ENCODE measurements at places on chromosomes 6 and 20.

DNA sequence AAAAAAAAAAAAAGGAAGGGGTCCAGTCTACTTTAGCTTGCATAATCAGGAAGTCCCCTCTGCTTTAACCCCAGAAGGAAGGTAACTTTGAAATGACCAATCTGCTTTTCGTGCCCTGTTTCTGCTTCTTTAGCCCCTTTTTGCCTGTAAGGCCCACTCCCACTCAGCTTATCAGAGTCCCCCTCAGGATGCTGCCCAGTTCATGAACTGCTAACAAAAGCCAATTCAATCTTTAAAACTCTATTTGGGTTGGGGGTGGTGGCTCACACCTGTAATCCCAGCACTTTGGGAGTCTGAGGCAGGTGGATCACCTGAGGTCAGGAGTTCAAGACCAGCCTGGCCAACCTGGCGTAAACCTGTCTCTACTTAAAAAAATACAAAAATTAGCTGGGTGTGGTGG lies 12.3 kb downstream of the GHRH start:
- DNase-seq = no peak

GRCh38 chr20:47606983-47607613 lies 105.4 kb downstream of the NCOA3 start:
- DNase-seq = peak; percentile 47

- no peak for DNase-seq
Observed at GRCh38 chr20:33600981-33601380, 61.1 kb upstream of the C20orf144 start.

- no peak for DNase-seq
Observed at GRCh38 chr6:90233994-90234393, 62.6 kb downstream of the BACH2 start.

- DNase-seq = peak; percentile 95
Observed at GRCh38 chr6:74137911-74138310, 441.9 kb downstream of the CD109 start.

- no peak for DNase-seq
Observed at GRCh38 chr6:151021896-151022295, 156.4 kb downstream of the MTHFD1L start.

DNA sequence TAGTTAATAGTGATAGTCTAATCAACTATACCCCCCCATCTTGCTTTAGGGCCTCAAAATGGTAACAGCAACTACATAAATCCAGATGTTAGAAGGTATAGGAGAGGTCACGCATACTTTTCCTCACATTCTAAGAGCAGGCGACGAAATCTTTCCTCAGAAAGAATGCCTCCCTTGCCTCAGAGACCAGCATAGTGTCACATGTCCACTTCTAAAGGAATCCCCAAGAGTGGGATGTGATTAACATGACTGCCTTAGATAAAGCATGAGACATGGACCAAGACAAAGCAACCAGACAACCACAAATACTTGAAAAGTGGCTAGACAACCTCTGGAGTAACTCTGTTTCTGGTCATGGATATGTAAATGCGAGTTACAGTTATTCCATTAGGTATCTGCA lies 710.7 kb downstream of the EYS start:
- DNase-seq = no peak

DNA sequence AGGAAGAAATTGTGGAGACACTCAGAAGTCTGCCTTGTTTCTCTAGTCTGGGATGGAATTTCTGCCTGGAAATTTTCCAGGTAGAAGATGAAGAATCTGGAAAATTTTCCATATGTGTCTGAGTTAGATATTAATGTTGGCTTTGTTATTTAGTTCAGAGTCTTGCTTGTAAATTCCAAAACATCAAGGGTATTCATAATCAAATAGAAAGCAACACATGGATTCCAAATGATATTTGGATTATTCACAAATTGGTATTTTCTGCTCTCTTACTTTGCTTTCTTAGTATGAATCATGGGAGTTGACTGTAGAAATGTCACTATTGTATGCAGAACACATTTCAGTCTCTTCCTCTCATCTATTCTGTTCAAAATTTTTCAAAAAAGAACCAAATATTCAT lies 116.0 kb downstream of the GRIK2 start:
- peak; percentile 53 for DNase-seq

GRCh38 chr20:18050628-18051027 lies 7.1 kb downstream of the OVOL2 start:
- DNase-seq = no peak

DNA sequence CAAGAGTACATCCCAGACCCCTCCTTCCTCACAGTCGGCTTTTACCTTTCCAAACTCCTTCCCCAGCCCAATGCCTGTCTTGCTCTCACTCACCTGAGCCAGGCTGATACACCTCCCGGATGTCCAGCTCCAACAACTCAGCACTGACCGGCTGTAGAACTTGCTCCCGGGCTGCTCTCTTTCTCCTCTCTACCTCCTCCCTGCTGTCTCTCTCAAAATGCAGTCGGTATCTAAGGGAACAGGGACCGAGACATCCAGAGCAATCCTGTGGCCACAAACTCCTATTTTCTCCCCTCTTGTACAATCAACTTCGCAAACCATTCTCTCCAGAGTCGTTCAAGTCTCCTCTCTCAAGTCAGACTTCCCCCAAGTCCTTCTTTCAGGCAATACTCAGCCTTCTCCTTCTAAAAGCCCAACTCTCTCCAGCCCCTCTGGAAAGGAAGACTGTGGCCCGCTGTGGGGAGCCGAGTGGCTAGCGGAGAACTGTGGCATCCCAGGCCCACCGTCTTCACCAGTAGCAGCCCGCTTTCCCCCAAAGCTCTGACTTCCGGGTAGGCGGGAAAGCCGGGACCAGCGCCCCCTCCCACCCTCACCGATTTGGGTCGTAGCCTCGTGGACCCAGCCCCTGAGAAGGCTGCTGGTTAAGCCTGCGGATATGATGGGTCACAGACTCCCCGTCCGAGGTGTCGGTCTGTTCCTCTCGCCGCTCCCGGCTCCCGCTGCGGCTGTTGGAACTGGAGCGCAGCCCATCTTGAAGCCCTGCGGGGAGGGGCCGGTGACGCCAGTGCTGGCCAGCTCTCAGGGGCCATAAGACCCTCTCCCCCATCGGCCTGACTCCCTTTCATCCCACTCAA lies 1.1 kb downstream of the GNL1 start:
- DNase-seq = peak; percentile 17

- DNase-seq = no peak
Observed at GRCh38 chr6:51644426-51644825, 443.0 kb downstream of the PKHD1 start.

DNA sequence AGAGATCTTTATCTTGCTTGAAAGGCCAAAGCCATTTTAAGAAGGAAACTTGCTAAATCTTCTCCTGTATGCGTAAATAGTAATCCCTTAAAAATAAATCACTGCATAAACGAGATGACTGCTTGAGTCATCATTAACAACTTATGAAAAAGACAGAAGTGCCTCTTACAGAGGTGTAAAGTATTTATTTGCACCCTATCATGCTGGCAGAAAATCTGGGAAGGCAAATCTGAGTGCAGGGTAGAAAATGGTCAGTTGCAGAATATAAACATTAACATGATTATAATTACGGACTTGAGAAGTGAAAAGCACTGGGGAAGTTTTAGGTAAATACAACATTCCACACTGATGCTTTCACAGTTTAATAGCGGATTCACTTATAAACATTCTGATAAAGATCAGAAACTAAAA lies 67.5 kb upstream of the FBXO30 start:
- no peak for DNase-seq

- no peak for DNase-seq
Observed at GRCh38 chr6:36566418-36566905, 19.2 kb upstream of the STK38 start.

- no peak for DNase-seq
Observed at GRCh38 chr6:91926827-91927226, 1340.0 kb upstream of the MAP3K7 start.

GRCh38 chr6:118787724-118788423 lies 106.1 kb upstream of the ASF1A start:
- peak; percentile 14 for DNase-seq

- DNase-seq = no peak
Observed at GRCh38 chr6:119313937-119314884, 35.4 kb downstream of the MAN1A1 start.

- peak; percentile 33 for DNase-seq
Observed at GRCh38 chr6:116847227-116847626, 18.3 kb upstream of the GPRC6A start.

DNA sequence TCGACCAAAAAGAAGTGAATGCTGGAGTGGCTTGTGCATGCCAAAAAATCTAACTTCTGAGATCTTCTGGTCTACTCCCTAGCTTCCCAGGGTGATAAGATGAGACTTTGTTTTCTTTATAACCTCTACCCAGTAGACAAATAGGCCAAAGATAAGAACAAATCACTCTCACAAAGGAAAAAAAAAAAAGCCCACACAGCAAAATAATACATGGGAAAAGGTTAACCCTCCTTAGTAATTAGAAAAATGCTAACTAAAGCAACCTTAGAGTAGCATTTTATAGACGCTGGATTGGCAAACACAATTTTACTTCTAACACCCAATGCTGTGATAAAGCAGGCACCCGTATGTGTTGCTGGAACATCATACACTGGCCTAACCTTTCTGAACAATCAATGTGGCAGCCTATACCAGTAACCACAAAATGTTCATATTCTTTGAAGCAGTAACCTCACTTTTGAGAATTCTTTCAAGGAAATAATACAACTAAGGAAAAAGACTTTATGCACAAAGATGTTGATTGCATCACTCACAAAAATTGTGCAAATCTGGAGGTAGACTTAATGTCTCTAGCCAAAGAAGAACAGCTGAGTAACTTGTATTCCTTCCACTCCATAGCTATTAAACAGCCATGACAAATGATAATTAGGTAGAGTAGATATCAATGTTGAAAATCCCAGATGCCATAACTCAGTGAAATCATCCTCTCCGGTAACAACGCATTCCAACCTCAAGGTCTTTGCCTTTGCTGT lies 116.3 kb upstream of the QKI start:
- DNase-seq = no peak

- no peak for DNase-seq
Observed at GRCh38 chr6:113649880-113650609, 207.1 kb upstream of the MARCKS start.

GRCh38 chr6:3088968-3089367 lies 20.7 kb downstream of the RIPK1 start:
- DNase-seq = peak; percentile 56

- no peak for DNase-seq
Observed at GRCh38 chr20:61940976-61941720, 124.5 kb downstream of the TAF4 start.

DNA sequence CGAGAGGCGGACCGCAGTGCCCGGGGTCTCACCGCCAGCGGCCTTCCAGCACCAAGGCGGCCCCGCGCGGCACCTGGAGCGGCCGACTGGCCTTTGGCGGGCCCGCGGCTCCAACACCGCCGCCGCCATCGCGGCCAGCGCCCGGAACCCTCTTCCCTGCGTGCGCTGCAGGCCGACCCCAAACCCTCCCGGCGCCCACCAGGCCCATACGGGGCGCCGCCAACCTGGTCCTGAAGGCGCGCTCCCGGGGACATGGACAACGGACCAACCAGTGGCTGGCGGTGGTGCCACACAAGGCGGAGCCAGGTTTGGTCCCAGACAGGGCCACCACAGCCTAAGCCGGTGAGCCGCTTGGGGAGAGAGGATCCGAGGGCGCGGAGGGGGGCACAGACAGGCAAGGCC lies 1514.8 kb upstream of the DEFB115 start:
- DNase-seq = no peak

GRCh38 chr6:14966906-14967711 lies 278.8 kb upstream of the JARID2 start:
- DNase-seq = no peak

DNA sequence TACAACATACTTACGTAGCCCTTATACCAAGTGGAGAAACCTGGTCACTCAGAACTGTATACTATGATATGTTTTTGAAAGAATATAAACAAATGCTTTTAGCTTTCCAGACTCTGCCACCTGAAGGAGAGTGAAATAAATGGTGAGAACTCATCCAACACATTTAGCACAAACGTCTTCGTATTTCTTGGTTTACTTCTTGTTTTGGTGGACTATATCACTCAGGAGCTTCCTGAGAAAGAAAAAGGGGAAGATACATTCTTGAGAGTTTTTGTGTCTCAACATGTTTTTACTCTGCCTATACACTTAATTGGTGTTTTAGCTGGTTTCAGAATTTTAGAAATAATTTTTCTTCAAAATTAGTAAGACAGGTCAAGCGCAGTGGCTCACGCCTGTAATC lies 19.4 kb upstream of the CTAGE9 start:
- DNase-seq = no peak

GRCh38 chr20:9100691-9101090 lies 31.8 kb downstream of the PLCB4 start:
- no peak for DNase-seq

- no peak for DNase-seq
Observed at GRCh38 chr6:113594726-113595125, 262.4 kb upstream of the MARCKS start.

DNA sequence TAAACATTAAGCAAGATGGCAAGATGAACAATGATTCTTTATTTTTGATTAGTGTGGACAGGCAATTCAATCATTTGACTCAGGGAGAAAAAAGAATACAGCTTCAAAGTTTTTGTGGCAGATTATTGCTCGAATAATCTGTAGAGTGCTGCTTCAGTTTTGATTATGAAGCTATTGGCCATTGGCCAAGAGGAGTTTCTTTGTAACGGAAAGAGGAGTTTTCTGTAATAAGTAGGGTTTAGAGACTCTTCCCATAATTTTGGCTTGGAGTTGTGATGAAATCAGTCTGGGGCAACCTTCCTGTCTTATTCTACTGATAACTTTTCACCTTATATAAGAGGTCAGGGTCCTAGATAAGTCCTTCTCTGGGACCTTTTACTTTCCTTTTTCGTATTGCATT lies 256.7 kb upstream of the RAB32 start:
- no peak for DNase-seq

DNA sequence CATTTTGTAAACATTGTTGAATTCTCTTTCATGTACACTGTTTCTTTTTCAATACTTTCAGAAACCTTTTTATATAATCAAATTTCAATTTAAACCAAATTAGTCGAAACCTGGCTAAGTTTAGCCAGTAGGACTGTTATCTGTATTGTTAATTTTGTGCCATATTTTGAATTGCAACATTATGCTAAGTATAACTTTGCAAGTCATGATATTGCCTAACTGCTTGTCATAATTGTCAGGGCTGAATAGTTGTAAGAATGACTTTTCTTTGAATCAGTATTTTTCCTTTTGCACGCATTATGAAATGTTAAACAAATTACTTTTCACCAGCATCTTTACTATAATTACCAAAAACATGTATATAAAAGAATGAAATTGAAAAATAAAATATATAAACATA lies 82.7 kb downstream of the SAMD3 start:
- peak; percentile 18 for DNase-seq

DNA sequence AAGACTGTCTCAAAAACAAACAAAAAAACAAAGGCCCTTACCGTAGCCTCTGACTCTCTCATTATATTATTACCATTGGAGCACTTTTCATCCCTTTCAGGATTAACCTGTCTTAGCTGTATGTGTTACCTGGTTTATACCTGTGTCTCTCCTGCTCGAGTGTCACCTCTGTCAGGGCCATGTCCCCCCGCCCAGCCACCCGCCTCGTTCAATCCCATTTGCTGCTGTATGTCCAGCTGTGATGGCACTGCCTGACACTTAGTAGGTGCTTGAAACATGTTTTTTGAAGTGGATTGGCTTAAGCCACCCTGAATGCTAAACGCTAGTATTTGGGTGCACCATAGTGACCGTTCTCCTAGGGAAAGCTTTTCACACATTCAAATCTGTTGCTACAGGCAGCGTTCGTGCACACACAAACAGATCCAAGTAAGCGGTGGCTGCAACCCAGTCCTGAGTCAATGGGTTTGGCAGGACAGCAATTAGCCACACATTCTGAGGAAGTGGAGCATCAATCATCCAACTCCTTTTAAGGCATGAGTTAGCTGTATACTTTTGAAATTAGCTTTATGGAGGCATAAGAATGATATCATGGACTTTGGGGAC lies 98.9 kb upstream of the ZNF217 start:
- peak; percentile 96 for DNase-seq

- DNase-seq = no peak
Observed at GRCh38 chr6:12343122-12343439, 52.9 kb downstream of the EDN1 start.
